ENCODE measurements at places on chromosomes 5 and 9.

DNA sequence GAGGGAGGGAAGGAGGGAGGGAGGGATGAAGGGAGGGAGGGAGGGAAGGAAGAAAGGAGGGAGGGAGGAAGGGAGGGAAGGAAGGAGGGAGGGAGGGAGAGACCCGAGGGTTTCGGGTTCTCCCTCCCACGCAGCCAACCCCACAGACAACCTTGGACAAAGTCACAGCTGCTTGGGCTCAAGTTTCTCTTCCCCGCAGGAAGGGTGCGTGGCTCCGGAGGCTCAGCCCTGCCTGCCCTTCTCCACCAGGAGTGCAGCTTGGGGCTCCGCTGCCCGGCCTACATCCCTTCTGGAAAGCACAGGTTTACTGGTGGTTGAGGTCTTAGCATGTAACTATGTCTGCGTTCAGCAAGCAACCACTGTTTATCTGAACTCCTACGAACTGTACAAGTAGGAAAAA is 15.0 kb downstream of the SLC12A7 start:
- DNase-seq, result no peak

GRCh38 chr9:129725795-129726251 is 27.0 kb downstream of the PTGES start:
- peak; percentile 59 for DNase-seq

DNA sequence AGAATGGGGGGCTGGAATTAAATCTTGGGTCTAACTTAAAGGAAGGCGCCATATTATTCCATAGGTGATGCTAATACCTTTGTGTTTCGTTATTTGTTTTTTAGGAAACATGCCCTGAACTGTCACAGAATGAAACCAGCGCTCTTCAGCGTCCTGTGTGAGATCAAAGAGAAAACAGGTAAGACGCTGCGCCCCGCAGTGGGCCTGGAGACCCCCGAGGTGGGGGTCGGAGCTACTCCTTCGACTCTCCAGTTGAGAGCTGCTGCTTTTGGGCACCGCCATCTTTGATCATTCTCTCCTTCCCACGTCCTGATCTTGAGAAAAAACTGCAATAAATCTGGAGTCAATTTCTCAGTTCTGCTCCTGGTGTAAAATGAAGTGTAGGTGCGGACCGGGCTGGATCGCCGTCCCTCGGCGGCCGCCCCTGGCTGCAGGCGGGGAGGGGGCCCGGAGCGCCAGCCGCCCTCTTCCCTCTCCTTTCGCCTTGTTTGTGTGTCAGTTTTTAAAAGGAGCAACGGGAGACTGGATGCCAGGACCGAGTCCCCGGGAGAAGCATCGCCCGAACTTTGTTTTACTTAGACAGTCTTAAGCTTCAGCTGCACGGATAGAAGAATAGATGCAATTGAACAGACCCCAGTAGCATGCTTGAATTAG is 1.4 kb downstream of the PBX3 start:
- no peak for DNase-seq

GRCh38 chr5:142998316-142999020 is 228.3 kb downstream of the ARHGAP26 start:
- DNase-seq, result no peak

- DNase-seq, result no peak
Measured at GRCh38 chr5:33309068-33309467, 131.7 kb upstream of the TARS1 start.

DNA sequence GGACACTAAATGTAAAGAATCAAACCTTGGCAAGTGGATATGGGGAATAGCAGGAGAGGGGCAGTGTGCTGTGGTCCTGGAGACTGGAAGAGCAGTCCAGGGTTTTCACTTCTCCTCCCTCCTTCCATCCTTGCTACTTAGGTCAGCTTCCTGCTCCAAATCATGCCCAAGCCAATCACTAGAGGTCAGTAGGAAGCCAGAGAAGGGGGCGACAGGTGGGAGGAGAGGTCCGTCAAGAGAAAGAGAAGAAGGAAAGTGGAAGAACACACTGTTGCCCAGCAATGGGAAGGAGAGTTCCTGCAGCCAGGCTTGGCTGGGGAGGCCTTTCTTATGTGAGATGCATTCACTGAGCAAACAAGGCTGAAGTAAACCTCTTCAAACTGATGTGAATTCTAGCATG is 289.6 kb downstream of the DTWD2 start:
- no peak for DNase-seq

DNA sequence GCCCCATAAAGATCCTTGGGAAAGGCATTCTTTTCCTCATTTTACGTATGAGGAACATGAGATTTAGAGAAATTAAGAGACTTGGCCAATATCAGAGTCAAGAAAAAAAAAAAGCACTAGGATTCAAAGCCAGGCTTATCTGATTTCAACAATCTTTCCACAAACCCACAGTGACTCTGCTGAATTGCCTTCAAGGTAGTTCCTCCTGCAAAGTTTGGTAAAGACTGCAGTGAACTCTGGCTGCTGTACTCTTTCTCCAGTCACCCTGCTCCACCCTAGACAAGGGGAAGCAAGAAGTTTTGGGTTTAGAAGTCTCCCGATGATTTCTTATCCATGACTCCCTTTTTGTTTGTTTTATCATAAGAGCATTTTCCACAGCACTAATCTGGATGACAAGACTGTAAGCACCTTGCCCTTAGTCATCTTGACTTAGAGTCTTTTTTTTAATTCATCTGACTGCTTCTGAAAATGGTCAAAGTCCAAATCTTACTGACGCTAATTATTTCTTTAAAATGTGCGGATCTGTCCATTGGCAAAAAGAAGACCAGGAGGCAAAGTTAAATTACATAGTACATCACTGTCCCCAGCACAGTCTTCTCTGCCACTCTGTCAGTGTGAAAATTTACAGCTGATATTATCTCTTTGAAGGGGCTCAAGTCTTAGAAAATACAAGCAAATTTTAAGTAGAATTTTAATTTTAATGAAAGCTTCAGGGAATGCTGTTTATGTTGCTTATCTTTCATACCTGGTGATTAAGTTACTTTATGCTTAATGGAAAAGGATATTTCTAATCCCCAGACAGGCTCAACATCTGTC is 180.1 kb downstream of the TTLL11 start:
- DNase-seq, result no peak

- no peak for DNase-seq
Measured at GRCh38 chr5:34574936-34575467, 81.1 kb upstream of the RAI14 start.

- DNase-seq, result no peak
Measured at GRCh38 chr9:81141961-81142360, 547.4 kb downstream of the TLE1 start.

DNA sequence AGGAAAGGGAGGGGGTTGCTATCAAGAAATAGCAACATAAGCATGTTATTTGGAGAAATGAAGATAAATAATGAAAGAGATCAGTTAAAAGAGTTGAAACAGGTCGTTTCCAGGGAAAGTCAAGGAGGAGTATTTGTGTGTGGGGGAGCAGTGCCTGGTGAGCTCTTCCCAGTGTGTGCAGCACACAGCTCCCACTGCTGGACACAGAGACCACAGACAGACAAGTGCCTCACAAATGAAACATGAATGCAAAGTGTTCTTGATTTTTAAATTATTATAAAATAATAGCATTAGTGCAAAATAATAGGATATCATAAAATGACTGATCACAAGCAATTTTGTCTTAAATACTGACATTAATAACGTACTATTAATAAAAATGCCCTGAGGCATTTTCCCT is 40.8 kb downstream of the LIFR start:
- peak; percentile 29 for DNase-seq

- no peak for DNase-seq
Measured at GRCh38 chr9:98517761-98518160, 191.0 kb downstream of the GABBR2 start.

DNA sequence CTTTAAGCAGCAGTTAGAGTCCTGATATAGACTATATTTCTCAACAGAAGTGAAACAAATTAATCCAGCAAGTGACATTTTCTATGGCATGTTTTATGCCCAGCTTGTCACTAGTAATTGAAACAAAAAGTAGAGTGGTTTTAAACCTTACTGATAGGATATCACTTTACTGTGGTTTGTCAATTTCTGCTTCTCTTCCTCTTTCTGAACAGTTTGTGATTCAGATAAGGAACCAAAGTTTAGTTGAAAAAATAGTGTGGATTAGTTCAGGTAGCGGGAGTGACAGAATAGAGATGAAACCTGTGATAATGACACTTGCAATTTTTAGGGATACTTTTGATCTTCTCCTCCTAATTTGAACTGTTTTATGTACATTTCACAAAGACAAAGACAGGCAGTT is 485.7 kb upstream of the EDIL3 start:
- no peak for DNase-seq

- peak; percentile 11 for DNase-seq
Measured at GRCh38 chr9:36818965-36819870, 214.8 kb downstream of the PAX5 start.

Measured in fibroblast of skin of right quadriceps (primary cell).